Dermis blood vessel endothelial cell (primary cell): ENCODE measurements at places on chromosomes 5 and 9. TPM values are rescaled to one million over a fixed set of nuclear protein-coding genes. Genes with fewer than 3 reads are reported as not detected.
A peak's percentile ranks its signal among the peaks of the same experiment; 100 is the strongest.

DNA sequence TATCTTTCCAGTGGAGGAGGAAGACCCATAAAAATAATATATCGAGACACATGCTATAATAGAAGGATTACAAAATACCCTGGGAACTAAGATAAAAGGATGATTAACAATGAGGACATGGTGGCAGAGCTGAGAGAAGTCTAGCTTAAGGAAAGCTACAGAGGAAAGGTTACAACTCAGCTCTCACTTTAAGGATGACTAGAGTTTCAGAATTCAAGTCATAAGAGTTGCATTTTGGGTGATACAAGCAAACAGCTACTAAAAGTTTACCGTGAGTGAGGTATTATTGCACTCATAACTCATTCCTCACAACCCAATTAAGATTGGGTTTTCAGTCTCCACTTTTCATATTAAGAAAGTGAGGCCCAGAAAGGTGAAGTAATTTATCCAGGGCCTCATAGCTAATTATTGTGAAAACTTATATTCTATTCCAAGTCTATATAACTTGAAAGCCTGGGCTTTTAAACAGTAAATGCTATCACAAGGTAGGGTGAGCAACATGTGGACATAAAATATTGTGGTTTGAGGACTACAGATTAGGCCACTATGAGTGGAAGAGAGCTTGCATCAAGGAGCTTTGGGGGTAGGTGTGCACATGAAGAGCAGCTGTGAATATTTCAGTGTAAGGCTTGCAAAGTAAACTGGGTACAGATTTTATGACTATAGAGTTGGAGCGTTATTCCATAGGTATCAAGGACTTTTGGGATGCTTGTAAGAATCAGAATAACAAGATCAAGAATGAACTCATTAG is 28.0 kb downstream of the JAKMIP2 start:
- no peak for DNase-seq

GRCh38 chr5:115544043-115544435 is 536 bp downstream of the FEM1C start:
- DNase-seq: peak; percentile 62

DNA sequence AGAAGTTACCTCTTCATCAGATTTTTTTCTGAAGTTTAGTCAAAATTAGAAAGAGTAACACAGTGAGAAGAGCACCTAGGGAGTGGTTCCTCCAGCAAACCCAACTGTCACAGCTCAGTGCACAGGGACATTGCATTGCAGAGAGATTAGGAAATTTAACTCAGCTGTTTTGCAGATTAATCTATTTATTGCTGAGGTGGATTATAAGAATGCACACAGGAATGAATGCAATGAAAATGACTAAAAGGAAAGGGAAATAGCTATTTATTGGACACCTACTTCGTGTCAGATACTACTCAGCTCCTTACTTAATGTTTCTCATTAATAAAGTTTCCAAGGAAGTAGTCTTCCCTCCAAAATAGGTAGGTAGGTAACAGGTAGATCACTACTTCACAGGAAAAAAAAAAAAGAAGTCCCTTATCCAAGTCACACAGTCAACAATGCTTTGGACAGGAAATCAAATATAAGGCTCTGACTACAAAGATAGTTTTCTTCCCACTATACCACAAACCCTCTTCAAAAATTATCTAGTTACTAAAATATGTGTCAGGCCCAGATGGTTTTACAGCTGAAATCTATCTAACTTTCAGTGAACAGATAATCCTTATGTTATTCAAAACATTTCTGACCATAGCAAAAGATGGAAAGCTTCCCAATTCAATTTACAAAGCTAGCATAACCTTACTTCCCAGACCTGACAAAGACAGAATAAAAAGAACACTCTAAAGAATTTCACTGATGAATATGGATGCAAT is 442.2 kb upstream of the MPDZ start:
- no peak for DNase-seq

- DNase-seq: no peak
Observed at GRCh38 chr5:146007989-146008388, 71.6 kb downstream of the SH3RF2 start.

DNA sequence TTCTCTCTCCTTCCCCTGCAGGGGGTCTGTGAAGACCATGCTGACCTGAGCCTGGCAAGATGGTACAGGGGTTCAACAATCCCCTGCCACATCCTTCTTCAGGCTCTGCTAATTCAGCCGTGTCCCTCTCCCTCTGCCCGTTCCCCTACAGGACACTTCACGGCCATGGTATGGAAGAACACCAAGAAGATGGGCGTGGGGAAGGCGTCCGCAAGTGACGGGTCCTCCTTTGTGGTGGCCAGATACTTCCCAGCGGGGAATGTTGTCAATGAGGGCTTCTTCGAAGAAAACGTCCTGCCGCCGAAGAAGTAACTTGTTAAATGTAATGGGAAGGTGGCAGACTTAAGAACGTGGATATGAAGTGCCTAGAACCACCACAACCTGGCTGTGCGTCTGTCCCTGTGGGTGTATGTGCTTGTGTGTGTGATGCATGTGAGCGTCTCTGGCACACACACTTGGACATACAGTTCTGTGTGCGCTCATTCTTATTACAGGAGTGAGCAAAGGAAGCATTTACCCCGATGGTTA is 6.9 kb upstream of the CCIN start:
- no peak for DNase-seq

DNA sequence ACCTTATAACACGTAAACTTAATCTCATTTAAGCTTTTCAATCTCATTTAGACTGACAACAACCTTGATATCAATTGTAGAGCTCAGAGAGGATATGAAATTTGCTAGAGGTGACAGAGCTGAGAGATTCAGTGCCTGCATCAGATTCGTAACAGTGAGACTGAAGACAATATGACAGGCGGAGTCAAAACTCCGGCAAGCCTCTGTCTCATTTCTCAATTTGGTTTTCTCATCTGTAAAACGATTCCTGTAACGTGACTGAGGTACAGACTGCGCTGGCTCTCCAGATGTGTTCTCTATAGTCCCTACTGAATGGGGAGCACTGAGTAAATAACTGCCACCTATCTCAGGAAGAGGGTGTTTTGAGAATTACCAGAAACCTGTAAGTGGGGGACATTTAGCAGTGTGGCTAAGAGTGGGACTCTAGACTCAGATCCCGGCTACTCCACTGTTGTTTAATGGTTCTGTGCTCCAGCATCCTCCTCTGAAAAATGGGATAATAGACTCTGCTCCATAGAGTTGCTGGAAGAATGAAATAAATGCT is 3.0 kb upstream of the MCIDAS start:
- no peak for DNase-seq

GRCh38 chr5:139296862-139297326 is 3.4 kb downstream of the MATR3 start:
- no peak for DNase-seq

- no peak for DNase-seq
Observed at GRCh38 chr5:17151686-17152085, 65.7 kb upstream of the BASP1 start.

DNA sequence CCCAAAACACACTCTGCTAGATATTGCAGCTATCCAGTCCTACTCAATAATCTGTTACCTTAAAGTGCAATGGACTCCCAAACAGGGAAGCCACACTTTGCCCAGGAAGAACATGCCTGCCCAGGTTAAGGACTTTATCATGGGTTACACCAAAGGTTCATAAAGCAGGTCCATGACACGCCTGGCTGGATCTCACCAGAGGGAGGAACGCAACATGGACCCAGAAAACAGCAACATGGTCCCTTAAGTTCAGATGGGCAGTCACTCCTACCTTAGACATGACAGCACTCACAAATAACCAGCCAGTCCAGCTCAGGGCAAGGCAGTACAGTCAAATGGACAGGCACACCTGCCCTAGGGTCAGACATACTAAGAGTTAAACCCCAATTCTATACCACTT is 3.8 kb downstream of the P4HA2 start:
- no peak for DNase-seq

GRCh38 chr5:24368115-24368514 is 276.7 kb downstream of the CDH10 start:
- no peak for DNase-seq

DNA sequence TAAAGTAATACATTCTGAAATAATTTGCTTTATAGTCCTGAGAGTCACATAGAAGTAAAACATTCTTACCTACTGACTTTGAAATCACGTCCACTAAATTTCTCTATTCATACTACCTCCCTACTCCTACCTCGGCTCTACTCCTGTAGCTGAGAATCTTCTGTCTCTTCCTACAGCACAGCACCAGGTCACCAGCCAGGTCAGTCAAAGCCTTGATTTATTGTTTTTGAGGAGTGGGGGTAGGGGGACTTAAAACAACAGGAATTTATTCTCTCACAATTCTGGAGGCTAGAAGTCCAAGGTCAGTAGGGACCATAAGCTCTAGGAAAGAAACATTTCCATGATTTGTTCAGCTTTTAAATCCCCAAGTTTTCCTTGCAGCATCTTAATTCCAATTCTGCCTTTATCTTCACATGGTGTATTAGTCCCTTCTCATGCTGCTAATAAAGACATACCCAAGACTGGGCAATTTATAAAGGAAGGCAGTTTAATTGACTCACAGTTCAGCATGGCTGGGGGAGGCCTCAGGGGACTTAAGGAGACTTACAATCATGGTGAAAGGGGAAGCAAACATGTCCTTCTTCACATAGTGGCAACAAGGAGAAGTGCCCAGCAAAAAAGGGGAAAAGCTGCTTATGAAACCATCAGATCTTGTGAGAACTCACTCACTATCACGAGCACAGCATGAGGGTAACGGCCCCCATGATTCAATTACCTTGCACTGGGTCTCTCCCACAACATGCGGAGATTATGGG is 49.6 kb upstream of the CCNG1 start:
- DNase-seq: no peak

DNA sequence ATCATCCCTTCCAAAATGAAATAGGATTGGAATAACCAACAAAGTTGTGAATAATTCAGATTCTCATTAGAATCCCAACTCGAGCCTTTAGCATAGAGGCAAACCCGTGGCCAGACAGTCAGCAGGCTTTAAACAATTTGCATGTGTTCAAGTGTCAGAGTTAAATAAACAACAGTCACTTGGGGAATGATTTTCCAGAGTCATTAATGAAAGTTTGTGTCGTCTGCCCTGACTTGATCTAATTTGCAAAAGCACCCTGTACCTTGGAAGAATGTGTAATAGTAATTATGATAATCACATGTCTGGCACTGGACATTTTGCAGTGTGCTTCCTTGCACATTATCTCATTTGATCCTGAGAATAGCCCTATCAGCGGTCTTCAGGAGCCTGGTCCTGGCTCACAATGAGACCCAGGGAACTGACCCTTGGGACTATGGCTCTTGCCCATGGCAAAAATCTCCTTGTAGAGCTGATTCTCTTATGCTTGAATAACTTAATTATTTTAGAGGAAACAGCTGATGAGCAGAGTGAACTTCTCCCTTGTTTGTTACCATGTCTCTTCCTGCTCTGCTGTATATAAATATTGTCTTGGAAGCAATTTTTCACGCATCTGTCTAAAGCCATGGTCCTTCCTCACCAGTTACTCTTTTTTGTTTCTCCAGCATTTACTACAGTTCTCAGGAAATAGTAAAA is 272.7 kb downstream of the NR3C1 start:
- DNase-seq: no peak

- peak; percentile 91 for DNase-seq
Observed at GRCh38 chr5:96614110-96614691, 48.0 kb upstream of the CAST start.

DNA sequence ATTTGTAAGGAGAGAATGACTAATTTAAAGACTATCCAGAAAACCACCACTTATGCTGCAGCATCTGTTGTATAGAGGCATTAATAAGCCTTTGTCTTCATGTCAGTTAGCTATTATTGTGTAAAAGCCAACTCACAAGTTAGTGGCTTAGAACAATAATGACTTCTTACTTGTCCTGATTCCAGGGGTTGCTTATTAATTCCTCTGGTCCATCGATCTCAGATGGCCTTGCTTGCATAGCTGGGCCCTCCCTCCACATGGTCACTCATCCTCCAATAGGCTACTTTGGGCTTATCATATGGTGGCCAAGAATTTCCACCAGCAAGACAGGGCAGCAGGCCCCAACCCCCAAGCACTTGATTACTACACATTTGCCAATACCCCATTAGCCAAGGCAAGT is 44.5 kb upstream of the STK32A start:
- DNase-seq: no peak

GRCh38 chr9:130755377-130756007 is 61.9 kb downstream of the EXOSC2 start:
- DNase-seq: peak; percentile 51

GRCh38 chr9:97880336-97880735 is 27.3 kb downstream of the FOXE1 start:
- DNase-seq: peak; percentile 50

DNA sequence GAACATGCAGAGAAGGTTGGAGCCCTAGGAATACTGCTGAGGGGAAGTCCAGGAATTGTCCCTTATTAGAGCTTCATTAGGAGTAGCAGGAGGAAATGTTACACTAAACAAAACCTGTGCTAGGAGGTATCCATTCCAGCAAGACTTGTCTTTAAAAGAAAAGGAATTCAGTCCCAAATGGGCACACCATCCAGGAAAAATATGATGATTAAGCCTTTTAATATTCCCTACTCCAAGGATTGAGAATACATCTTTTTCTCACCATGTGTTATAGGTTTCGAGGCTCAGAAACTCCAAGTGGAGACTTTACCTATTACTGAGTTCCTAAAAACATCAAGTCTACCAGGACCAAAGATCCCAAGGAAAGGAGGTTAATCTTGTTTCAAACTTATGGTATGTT is 179.3 kb downstream of the MCTP1 start:
- no peak for DNase-seq

DNA sequence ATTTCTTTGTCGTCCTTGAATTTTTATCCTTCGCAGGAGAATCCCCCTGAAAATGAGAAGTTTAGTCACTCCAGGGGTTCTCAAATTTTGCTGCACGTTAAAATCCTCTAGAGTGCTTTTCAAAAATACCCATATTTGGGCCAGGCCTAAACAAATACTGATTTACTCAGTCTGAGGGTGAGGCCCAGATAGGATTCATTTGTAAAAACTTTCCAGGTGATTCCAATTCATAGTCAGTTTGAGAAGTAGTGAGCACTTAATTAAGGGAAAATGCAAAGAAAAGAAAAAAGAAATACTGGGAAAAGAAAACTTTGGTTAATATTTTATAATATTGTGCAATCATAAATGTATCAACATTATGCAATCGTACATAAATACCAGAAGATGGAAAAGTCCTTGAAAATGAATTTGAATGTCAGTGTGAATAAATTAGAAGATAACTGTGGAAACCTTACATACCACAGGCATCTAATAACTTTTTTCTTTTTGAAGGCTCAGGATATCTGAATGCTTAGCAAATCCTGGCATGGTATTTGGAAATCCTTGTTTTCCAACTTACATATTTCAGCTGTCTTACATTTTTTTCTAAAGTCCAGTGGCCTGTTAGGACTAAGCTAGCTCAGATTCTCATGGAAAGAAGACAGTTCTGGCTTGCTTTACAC is 116.5 kb upstream of the DAPK1 start:
- no peak for DNase-seq

SLC45A2 gene
- 0.09 TPM in 1 of 2 replicates, not detected in the other for total RNA-seq

SLC28A3 gene
- total RNA-seq: not detected in 2 replicates

HTR4 gene
- total RNA-seq: 0.14 TPM in 1 of 2 replicates, not detected in the other

PCDHB10 gene
- total RNA-seq: 0.51 and 0.70 TPM in 2 replicates

COL23A1 gene
- 0.09 and 0.17 TPM in 2 replicates for total RNA-seq

RNF180 gene
- total RNA-seq: 3.2 and 6.1 TPM in 2 replicates

RNF183 gene
- total RNA-seq: not detected in 2 replicates

DNAI1 gene
- not detected in 2 replicates for total RNA-seq

SPINK7 gene
- total RNA-seq: not detected in 2 replicates

TMEM252 gene
- total RNA-seq: 0.51 TPM in 1 of 2 replicates, not detected in the other

ENTREP1 gene
- 6.6 and 8.0 TPM in 2 replicates for total RNA-seq

CDC25C gene
- total RNA-seq: 2.4 and 11.3 TPM in 2 replicates
